Keratinocyte (primary cell): ENCODE measurements at places on chromosomes 2 and 18. TPM values are rescaled to one million over a fixed set of nuclear protein-coding genes. Genes with fewer than 3 reads are reported as not detected.
A peak's percentile ranks its signal among the peaks of the same experiment; 100 is the strongest.

DNA sequence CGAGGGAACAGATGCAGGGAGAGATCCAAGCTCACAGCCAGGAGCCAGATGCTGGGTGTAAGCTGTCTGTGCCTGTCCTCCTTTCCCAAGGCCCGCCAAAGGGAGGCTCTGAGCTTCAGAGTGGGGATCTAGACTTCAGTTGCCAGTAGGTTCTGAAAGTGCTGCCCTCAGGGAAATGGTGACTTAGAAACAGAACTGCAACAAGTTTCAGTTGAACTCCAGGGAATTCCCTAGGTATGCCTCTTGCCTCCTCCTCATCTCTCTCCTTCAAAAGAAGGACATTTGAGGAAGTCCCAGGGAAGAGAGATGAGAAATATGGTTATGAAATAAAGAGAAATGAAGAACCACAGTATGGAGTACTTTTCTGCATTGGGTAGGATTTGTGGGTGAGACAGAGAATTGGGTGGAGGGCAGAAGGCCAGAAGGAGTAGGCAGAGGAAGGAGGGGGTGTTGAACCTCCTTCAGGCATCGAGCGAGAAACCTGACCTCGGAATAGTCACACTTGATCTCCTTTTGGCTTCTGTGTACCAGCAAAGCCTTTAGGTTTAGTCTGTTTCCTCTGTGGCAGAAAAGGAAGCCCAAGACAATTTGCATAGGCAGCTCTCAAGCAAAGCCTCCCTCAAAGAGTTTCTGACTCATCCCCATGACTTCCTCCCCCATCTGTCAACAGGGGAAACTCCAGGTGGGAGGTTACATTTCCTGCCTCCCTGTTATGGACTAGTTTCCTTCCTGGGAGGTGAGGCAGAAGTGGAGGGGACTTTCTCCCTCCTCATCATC is 45.7 kb downstream of the QPCT start:
- no peak for DNase-seq
- H3K4me3 ChIP-seq = no peak overlapping the region
- peaks cover 43% of the 10 kb centered on the region for H3K4me1 ChIP-seq
- no peaks in the 10 kb centered on the region for H3K36me3 ChIP-seq

DNA sequence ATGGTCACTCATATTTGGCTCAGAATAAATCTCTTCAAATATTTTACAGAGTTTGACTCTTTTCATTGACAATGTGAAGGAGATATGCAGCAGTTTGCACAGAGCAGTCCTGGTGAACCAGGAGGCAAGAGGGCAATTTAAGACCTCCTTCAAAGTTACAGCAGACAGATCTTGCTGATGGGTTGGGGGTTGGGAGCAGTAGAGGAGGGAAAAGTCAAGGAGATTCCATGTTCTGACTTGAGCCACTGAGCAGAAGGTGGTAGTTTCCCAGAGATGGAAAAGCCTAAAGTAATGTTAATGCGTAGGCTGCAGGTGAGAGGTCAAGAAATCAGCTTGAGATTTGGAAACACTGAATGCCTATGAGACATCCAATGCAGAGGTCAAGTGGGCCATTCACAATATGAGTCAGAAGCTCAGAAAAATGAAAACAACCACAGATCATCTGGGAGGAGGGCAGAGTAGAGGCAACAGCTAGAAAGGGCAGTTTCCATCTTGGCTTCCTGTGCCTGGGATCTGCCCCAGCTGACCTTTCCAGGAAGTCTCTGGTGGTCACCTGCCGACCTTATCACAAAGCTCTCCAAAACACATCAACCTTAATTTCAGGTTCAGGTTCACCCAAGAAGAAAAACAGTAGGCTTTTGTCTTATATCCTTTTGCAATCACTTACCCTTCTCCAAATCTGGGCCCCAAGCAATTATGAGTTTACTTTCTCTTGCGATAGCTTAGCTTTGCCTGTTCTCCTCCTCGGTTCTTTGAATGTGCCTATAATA is 197.5 kb upstream of the ARL4C start:
- peaks cover 24% of the 10 kb centered on the region for H3K4me1 ChIP-seq
- DNase-seq = no peak
- peak overlapping the region; percentile 5 for H3K27ac ChIP-seq
- H3K4me3 ChIP-seq = no peak overlapping the region
- no peaks in the 10 kb centered on the region for H3K27me3 ChIP-seq

Gene IL36B
- polyA plus RNA-seq = 0.14 to 0.21 TPM (median 0.14 TPM) in 3 replicates

Gene DTNB
- 19.5 to 31.5 TPM (median 28.2 TPM) in 3 replicates for polyA plus RNA-seq

DNA sequence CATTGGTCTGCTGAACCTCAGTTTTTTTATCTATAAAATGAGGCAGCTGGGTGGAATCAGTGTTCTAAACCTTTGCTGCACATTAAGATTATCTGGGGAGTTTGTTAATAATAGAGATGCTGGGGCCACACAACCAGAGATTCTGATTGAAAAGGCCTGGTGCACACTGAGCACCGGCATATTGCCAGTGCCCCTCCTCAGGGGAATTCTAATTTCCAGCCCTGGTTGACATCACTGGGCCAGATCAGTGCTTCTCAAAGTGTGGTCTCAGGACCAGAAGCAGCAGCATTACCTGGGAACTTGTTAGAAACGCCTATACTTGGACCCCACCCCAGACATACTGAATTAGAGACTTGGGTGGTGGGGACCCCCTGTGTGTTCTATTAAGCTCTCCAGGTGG is 112.5 kb downstream of the SETBP1 start:
- peaks cover 24% of the 10 kb centered on the region for H3K4me1 ChIP-seq
- no peak overlapping the region for H3K27ac ChIP-seq
- no peaks in the 10 kb centered on the region for H3K27me3 ChIP-seq
- no peak overlapping the region for H3K4me3 ChIP-seq

Gene ADAM23
- polyA plus RNA-seq = 1.3 to 3.1 TPM (median 1.8 TPM) in 3 replicates

GRCh38 chr2:224691563-224691962 is 24.6 kb downstream of the CCDC195 start:
- H3K36me3 ChIP-seq = no peaks in the 10 kb centered on the region
- H3K27me3 ChIP-seq = no peaks in the 10 kb centered on the region
- no peak overlapping the region for H3K27ac ChIP-seq
- no peaks in the 10 kb centered on the region for H3K4me1 ChIP-seq

Gene ONECUT2
- polyA plus RNA-seq = under 0.01 to 0.01 TPM (median 0.01 TPM) in 3 replicates

GRCh38 chr2:52613064-52613463 is 1154.5 kb upstream of the CHAC2 start:
- H3K36me3 ChIP-seq = no peaks in the 10 kb centered on the region
- no peak overlapping the region for H3K27ac ChIP-seq
- no peaks in the 10 kb centered on the region for H3K4me1 ChIP-seq

GRCh38 chr18:33914399-33914798 is 310.3 kb downstream of the NOL4 start:
- no peaks in the 10 kb centered on the region for H3K36me3 ChIP-seq
- H3K27ac ChIP-seq = no peak overlapping the region
- DNase-seq = no peak
- H3K27me3 ChIP-seq = no peaks in the 10 kb centered on the region
